ENCODE measurements at places on chromosomes 7 and 10.

DNA sequence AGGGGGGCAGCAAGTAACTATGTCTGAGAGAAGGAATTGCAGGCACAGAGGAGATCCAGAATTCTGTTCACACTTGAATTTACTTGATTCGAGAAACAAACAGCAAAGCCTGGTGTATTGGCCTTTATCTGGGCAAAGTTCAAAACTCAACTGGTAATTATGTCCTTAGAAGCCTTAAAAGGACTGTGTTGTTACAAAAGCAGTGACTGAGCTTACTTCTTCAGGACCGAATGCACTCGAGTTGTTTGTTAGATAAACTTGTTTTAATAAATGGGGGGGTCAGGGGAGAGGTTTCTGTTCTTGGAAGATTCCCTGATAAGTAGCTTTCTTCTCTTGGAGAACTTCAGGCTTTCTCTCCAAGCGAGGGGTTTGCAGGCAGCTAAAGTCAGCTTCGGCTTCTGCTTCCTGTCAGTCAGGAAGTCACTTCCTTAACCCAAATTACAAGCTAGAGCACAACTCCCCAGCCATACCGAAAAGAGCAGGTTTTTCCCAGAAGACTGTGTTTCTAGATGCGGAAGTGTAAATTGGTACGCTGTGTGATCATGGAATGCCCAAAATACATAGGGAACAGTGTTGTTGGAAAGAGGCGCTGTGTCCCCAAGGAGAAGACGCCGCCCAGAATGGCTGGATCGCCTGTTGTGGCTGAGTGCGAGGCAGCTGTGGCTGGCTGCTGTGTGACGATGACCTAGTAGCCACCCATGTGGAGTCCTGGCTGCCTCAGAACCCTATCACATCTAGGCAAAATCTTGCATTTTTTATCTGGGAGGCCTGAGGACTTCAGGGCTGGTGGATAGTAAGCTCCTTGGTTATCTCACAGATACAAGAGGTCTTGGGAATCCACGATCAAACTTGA is 110.4 kb downstream of the TCF7L2 start:
- DNase-seq, result no peak

- no peak for DNase-seq
Measured at GRCh38 chr7:80475383-80475782, 36.5 kb downstream of the GNAT3 start.

DNA sequence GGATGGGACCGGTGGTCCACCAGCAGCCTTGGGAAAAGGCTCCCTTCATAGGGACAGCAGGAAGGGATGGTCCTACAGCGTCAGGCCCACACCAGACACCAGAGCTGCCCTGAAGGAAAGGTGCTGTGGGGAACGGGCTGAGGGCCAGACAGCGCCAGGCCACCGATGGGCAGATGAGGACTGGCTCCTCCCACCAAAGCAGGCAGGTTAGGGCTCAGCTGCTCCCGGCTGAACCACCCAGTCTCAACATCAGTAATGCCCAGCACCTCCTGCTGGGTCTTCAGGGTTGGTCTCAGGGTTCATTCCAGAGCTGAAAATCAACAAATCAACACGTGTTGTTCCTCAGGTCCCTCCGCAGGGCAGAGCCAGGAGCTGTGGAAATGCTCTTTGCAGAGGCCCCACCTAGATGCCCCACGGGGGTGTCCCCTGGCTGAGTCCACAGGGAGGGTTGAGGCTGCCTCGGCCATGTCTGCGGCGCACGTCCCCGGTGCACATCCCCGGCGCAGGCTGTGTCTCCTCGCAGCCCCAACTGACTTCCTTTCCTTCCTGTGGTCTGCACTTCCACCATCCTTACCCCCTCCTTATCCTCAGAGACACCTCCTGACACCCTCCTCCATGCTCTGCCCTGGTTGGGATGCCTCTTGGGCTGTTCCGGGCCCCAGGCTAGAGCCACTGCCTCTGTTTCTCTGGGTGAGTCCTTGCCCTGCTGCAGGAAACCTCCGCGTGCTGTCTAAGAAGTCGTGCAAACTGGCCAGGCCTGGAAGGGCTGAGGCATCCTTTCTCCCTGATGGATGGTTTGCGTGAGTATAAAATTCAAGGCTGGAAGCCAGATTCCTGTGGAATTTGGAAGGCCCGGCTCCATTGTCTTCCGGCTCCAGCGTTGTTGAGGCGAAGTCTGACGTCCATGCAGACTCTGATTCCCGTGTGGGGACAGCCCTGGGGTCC is 32.8 kb upstream of the CFAP46 start:
- DNase-seq, result no peak

DNA sequence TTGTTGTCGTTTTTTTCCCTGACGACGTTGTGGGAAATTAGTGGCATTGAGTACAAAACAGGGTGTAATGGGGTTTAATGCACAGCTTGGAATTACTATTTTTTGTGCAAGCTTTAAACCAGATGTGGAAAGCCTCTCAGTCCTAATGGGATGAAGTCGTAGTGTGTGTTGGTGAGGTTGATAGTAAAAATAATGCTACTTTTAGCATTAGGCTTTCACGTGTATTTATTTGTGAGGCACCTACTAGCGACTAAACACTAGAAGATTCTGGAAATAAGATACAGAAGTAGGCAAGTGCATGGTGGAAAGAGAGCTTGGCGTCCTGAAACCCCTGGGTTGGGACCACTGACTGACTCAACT is 588 bp upstream of the ORC5 start:
- no peak for DNase-seq

GRCh38 chr7:10225275-10225674 is 748.4 kb upstream of the PHF14 start:
- DNase-seq, result no peak

- no peak for DNase-seq
Measured at GRCh38 chr7:27960415-27960814, 220.2 kb downstream of the JAZF1 start.
